ENCODE measurements at places on chromosomes 3 and 15. TPM values are rescaled to one million over a fixed set of nuclear protein-coding genes. Genes with fewer than 3 reads are reported as not detected.

DNA sequence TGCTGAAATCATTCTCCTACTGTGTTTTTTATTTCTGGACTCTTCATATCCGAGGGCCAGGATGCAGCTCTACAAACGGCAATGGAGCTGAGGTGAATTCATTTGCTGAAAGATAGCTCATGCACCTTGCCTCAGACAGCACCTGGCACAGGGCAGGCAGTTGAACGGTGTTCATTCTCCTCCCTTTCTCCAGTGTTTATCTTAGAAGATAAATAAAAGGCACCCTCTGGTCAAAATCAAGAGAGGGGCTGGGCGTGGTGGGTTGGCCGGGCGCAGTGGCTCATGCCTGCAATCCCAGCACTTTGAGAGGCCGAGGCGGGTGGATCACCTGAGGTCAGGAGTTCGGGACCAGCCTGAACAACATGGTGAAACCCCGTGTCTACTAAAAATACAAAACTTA is 79.3 kb upstream of the LMOD3 start:
- DNase-seq: no peak

DNA sequence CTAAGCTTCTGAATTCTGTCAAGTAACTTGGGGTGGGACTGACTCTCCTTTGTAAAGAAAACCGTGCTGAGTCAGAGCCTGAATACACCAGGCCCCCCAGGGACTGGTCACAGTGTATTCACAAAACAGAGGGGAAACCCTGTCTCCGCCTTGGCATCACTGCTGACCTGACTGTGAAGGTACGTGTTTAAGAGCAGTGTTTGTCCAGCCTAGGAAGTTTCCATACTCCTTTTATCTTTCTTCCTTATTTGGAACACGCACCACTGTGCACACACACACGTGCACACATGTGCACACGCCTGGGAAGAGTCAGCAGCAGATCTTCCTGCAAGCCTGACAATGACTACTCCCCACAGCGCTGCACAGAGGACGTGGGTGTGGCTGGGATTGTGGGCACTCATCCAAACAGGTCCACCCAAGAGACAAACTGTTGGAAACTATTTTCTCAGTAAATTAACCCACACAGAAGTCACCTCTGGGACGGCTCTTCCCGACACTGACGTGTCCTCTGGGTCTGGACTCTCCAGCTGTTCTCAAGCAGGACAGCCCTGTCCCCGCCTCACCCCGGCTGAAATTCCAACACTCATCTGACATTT is 87.7 kb downstream of the ATP10A start:
- DNase-seq: peak; percentile 38

DNA sequence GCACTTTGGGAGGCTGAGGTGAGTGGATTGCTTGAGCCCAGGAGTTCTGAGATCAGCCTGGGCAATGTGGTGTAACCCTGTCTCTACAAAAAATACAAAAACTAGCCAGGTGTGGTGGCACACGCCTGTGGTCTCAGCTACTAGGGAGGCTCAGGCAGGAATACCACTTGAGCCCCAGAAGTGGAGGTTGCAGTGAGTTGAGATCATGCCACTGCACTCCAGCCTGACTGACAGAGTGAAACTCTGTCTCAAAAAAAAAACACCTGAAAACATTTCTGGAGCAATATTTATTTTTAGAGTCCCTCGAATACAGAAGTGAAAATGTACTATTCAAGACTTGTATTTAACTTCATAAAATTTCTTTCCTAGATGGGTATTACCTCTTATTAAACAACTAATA is 4.6 kb downstream of the SPCS1 start:
- DNase-seq: no peak

DNA sequence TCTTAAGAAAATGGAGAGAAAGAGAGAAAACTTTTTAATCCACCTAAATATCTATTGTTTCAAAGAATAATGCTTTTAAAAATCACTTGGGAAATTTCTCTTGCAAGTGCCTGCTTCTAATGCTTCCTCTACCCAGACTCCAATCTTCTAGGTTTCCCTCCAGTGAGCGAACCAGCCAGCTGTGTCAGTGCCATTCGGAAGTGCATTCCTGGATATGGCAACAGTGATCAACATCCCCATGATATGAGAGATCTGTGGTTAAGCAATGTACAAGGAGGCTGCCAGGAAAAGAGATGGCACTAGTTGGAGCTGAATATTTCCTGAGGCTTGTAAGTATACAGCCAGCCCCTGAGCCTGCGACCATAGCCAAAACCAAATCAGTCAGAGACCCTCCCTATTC is 53.3 kb upstream of the KCNMB2 start:
- DNase-seq: peak; percentile 39

GRCh38 chr15:76204916-76205460 is 106.3 kb downstream of the ETFA start:
- no peak for DNase-seq

The IL5RA gene
- polyA plus RNA-seq: 0.22 TPM

The RAB7A gene
- 211 TPM for polyA plus RNA-seq

Measured in kidney (tissue), 22 donors.